ENCODE measurements at places on chromosomes 5 and 9.

DNA sequence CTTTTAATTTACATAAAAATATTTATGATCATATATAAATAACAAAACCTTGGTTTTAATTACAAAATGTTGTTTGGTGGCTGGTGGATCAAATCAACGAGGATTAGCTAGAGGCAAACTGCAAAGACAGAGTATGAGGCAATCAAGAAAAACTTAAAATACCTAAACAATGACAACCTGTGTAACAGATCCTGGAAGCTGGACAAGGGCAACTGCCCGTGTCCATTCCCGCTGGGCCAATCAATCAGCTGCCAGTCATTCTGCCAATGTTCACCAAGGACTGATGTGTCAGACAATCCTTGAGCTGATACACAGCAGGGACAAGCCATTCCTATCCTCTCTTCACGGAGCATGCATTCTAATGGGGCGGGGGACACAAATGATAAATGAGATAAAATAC is 3.2 kb upstream of the TENT4A start:
- no peak for DNase-seq

GRCh38 chr5:133525126-133525525 is 87.2 kb downstream of the FSTL4 start:
- no peak for DNase-seq

DNA sequence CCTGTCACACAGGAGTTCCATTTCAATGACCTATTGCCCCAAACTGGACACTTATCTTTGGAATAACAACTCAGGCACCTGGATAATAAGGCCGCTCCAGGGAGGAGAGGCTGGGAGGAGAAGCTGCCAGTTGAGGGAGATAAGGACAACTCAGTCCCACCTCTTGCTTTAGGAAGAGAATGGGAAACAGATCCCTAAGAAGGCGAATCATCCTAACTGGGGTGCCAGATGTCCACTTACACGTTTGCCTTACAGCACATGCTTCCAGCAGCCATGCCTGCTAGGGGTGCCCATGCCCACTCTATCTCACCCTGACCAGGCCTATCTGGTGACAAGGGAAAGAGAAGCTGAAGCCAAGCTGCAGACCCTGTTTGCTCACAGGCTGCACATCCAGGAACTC is 6.5 kb downstream of the HK3 start:
- DNase-seq: no peak

- no peak for DNase-seq
Measured at GRCh38 chr5:9895302-9895645, 265.1 kb upstream of the TAS2R1 start.

DNA sequence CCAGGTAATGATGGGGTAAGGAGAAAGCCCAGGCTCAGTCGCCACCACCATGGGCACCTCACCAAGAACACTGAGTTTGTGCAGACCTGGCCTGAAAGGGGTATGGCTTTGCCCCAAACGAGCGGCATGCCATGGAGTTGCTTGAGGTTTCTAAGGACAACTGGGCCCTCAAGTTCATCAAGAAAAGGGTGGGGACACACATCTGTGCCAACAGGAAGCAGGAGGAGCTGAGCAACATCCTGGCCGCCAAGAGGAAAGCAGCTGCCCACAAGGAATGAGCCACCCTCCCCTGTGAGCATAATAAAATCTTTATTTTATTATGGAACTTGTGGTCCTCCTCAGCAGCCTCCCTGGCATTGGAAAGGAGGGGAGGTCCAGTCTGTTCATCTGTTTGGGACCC is 23.8 kb downstream of the CD14 start:
- DNase-seq: no peak

DNA sequence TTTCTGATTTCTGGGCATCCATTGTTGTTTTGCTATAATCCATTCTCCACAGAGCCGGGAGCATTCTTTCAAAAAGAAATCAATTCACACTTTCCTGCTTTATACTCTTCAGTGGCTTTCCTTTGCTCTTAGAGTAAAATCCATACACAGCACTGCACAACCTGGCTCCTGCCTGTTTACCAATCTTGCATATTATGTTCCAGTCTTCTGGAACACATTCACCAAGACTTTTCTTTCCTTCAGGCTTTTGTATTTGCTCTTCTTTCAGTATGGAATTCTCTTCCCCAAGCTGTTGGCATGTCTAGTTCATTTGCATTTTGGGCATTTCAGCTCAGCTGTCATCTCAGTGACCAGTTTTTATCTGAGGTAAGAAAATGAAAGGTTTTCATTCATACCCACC is 6.3 kb downstream of the RFESD start:
- no peak for DNase-seq

DNA sequence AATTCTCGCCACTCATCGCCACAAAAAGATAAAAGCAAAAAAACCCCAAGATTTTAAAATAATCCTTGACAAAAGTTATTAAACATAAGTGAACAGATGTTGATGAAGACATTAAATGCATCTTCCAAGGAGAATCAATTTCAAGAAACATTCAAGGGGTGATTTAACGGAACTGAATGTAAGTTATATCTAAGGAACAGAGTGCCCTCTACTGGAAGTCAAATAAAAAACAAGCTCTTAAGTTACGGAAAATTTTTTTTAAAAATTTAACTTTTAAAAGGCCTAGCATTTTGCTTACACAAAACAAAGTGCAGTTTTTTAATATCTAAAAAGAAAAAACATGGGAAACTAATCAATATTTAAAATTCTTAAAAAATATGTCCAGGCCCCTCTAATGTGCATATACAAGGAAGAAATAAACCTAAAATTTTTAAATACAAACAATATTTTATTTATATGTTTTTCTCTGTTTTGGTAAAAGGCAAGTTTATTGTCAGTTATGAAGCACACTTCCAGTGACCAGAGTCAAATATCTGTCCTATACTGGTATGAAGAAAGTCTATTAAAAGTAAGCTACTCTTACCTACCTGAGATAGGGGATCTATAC is 28.0 kb downstream of the TEX10 start:
- peak; percentile 25 for DNase-seq

- DNase-seq: no peak
Measured at GRCh38 chr5:143551820-143552251, 148.3 kb upstream of the NR3C1 start.

GRCh38 chr9:94721754-94722153 is 4.7 kb upstream of the AOPEP start:
- no peak for DNase-seq

DNA sequence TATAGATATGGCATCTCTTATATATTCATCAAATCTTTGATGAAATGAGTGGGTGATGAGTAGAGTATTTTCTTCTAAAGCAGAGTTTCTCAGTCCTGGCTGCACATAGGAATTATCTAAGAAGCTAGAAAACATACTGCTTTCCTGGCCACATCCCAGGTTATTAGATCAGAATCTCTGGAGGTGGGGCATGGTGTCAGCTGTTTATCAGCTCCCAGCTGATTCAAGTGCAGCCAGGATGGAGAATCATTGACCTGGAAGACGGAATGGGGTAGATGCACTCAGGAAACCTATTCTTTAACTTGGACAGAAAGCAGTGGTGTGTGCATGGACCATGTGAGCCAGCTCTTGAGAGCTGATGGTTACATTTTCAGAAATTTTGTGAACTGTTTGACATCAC is 108.1 kb upstream of the IL6ST start:
- DNase-seq: no peak

GRCh38 chr5:16321284-16321683 is 141.7 kb upstream of the MARCHF11 start:
- DNase-seq: no peak

- peak; percentile 69 for DNase-seq
Measured at GRCh38 chr9:106929471-106930177, 66.7 kb downstream of the ZNF462 start.

GRCh38 chr5:123610665-123611405 is 98.9 kb downstream of the CSNK1G3 start:
- peak; percentile 6 for DNase-seq

- DNase-seq: no peak
Measured at GRCh38 chr5:67037171-67037570, 159.4 kb downstream of the CD180 start.

DNA sequence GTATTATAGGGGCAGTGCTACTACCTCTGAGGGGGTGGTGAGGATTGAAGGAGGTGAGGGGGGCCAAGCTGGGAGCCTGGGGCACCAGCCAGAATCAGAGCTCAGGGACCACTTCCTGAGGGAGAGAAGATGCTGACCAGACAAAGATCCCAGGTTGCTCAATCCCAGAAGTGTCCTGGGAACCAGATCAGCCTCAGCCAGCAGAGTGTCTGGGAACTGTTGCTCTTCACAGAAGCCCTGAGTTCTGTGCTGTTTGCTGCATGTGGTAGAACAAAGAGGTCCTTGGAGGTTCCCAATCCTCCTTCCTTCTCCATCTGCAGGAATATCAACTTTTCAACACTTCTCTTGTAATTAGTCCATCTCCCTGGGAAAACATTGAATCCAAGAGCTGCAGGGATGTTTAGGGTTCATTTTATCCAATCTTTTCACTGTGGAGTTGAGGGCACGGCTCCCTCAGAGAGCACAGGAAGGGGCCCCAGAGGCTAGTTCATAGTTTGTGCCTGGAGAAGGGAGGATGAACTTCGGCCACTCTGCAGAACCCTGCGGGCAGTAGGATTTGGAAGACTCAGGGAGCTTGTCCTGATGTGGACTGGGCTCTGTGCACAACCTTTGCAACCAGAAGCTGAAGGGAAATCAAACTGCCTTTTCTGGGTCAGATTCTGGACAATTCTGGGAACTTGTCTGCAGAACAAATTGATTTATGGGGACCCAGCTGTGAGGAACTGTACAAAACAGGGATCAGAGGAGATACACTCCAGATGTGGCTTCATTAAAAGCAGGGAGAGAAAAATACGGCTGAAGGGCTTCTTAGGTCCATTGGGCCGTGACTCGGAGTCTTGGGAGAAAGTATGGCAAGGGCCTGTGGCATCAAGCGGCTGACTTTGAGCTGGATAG is 57.1 kb downstream of the GALNT12 start:
- DNase-seq: no peak

GRCh38 chr9:126423916-126424185 is 97.2 kb downstream of the MVB12B start:
- DNase-seq: peak; percentile 53

GRCh38 chr5:134994560-134995156 is 27.0 kb downstream of the CATSPER3 start:
- DNase-seq: no peak

GRCh38 chr5:10984021-10984715 is 223.1 kb upstream of the DAP start:
- no peak for DNase-seq

- DNase-seq: no peak
Measured at GRCh38 chr9:69307446-69308205, 17.4 kb upstream of the ENTREP1 start.

DNA sequence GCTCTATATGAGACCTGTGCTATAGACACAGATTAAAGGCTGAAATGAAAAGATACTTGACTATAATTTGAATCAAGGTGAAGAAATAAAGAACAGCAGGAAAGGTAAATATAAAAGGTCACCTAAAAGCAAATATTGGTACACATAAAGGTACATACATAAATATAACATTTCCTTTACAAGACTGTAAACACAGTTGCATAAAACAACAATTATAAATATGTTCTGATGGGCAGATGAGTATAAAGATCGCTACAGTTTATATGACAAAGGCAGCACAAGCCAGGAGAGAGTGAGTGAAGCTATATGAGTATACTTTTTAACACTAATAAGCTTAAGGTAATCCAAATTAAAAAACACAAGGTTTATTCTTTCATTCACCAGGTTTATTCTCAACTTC is 114.5 kb downstream of the OXCT1 start:
- no peak for DNase-seq
